ENCODE measurements at places on chromosomes 6 and 20.

- no peak for DNase-seq
Measured at GRCh38 chr6:47741807-47742206, 40.0 kb upstream of the OPN5 start.

DNA sequence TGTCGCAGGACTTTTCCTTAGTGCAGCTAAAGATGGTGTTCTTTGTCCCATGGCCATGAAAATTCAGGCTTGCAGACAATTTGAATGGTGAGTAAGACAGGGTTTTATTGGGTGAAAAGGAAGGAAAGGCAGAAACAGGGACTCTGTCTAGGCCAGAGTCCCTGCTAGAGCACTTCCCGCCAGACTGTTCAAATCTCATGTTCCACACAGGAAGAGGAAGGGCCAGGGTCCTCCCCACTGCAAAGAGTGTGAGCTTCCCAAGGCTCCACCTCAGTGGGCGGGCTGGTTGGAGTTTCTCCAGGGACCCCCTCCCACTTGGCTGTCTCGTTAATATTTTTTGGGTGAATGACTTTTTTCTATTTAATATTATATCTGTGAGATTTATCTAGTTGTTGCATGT, 29.0 kb downstream of the COL19A1 start:
- no peak for DNase-seq

DNA sequence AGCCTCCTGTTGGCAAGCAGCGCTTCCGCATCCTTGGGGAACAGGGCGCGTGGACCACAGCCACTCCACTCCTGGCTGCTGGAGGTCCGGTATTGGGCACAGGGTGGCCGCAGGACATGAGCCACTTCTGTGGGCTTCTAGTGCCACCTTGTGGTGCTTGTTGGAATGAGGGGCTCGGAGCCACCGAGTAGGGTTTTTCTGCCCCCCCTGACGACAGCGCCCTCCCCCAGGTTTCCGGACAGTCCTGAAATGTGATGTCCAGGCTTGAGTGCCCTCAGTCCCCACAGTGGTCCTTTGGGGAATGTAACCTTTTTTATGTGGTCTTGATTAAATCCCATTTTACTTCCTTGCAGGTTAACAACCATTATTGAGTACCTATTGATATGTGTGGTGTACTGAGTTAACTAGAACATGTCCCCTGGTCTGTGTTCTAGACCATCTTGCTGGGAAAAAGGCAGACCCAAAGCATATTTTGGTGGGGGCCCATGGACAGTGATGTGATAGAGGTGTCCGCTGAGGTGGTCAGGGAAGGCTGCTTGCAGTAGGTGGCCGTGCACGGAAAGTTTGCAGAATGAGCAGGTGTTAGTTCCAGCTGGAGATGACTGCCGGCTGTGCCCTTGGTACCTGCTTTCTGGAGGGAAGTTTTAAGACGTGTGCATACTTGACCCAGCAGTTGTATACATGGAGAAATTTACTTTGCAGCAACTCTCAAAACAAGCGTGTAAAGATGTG, 70.0 kb downstream of the PTPN1 start:
- DNase-seq = peak; percentile 23

DNA sequence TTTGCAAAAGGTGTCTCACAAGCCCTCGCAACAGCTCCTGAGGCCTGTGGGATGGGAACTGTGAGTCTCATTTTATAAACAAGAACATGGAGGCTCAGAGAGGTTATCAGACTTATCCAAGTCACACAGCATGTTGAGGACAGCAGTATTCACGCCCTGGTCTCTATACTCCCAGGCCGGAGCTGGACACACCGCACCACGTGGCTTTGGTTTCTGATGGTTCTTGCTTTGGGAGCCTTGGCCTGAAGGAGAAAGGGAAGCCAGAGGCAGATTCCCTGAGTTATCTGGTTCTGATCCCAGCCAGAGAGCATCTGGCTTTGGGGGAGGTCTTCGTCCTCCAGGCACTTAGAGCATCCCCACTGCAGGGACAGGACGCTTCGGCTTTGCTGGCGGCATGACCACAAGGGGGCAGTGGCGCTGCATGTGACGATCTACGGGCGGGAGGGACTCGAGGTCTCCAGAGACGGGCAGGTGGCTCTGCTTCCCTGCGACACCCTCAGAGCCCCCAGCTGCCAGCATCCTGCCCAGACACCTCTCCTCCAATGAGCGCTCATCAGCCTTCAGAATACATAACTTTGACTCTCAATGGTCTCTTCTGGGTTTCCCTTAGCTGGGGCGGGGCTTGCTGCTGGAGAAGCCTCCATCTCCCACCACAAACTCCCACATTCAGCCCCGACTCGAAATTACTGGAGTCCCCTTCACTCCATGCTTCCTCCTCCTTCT, 51.4 kb upstream of the SAYSD1 start:
- DNase-seq = peak; percentile 71

DNA sequence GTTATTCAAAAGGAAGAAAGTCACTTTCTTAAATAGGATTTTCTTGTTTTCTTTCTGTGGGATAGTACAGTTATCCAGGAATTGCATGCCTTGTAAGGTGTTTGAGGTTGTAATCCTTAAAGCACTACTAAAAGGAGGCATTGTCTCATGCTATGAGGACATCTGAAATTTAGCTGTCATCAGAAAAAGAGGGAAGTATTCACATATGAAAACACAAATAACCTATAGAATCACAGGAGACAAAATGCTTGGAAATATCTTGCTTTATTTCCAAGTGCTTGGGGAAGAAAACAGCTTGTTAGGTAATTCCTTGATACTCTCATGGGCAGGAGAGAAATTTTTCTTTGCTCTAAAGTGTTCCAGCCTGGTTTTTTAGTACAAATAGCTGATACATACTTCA, 40.1 kb downstream of the HECA start:
- DNase-seq = no peak

DNA sequence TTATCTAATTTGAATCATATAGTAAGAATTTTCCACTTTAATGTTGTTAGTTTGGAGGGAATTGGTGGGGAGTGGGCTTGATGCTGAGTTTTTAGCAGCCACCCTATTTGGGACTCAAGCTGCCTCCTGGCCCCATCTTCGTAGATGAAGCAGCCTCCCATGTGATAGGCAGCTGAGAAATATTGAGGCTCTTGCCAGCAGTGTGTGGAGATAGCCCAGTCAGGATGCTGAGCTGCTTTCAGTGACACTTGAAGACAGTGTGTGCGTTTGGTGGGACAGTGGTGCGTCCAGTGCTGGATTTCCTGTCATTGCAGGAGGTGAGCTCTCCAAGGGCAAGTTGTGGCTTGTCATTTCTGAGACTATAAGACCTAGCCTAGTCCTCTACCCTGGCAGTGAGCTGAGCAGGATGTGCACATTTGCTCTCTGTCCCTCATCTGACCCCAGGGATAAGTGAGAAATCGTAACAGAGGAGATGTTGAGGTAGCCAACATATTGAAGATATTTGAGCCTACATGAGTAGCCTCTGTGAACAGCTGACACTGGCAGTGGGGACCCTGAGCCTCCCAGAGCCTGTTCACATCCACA, 47.9 kb upstream of the RNF8 start:
- no peak for DNase-seq

GRCh38 chr6:136487759-136488425, 62.3 kb downstream of the MAP7 start:
- no peak for DNase-seq

DNA sequence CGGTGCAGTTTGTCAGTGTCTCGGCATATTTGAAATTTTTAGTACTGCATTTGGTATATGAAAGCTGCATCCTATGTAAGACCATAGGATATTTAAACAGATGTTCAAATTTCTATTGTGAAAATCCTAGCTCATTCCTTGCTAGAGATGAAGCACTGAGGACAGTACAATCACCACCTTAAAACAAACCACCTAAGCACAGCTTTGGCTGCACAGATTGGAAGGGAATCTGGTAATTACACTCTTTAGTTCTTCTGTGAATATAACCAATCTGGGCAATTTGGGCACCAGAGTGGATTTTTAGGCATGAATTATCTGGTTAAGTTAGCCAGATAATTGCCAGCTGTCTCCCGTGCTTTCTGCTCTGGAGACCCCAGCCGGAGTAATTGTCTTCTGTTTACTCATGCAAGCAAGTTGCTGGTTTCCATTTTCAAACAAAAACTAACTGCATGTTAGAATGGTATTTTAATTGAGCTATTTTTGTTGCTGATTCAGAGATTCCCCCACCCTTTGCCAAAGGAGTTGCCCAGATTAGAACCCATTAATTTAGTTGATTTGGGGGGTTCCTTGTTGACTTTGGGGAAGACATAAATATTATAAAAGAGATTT, 36.9 kb downstream of the E2F3 start:
- DNase-seq = no peak

Measured in stimulated activated CD8-positive, alpha-beta memory T cell treated with anti-CD3 and anti-CD28 coated beads, Interleukin-2, amount 100 ng/mL, for 1 hour (primary cell).